ENCODE measurements at places on chromosomes 5 and 9.

GRCh38 chr5:158752656-158752973 is 347.1 kb downstream of the EBF1 start:
- no peak for DNase-seq

DNA sequence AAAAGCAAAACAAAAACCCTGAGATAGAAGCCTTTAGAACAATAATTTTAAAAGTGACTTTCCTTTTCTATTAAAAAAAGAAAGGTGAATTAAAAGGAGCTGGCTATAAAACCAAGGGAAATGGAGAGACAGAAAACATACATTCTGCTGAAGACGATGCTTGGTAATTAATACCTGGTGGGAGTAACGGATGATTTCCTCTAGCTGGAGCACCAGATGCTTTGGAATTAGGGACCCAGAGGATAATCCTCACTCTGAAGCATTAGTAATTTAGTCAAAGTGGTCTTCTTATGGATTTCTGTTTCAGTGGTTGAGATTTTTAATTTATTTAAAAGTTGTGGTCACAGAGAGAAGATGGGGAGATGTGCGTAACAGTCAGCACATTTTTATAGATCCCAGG is 982.5 kb downstream of the TLE4 start:
- no peak for DNase-seq

GRCh38 chr5:132754947-132755346 is 7.7 kb downstream of the CCNI2 start:
- no peak for DNase-seq

GRCh38 chr5:107554776-107555424 is 115.8 kb downstream of the EFNA5 start:
- no peak for DNase-seq

GRCh38 chr5:24609706-24610105 is 35.1 kb downstream of the CDH10 start:
- no peak for DNase-seq

DNA sequence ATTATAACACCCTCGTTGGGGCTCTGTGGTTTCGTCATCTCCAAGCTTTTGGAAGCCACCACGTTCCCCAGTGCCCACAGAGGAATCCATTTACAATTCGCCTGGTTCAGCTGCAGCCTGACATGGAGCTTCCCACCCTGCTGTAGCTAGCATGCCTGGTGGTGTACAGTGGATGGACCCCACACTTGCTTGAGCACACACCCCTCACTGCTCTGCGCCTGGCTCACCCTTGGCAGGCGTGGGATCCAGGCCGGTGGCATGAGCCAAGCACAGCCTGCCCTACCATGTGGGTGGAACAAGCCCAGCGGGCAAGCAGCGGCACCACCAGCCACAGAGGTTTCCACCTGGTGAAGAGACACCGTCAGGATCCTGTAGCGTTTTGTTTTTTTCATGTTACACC is 1045.7 kb upstream of the CDH9 start:
- no peak for DNase-seq
